DMS 273 treated with DMSO at 0.1 percent for 48 hours (cell line): ENCODE measurements at places on chromosomes 4 and X.
A peak's percentile ranks its signal among the peaks of the same experiment; 100 is the strongest.

GRCh38 chr4:145480257-145480656 is 1.4 kb upstream of the SMAD1 start:
- no peak for DNase-seq

DNA sequence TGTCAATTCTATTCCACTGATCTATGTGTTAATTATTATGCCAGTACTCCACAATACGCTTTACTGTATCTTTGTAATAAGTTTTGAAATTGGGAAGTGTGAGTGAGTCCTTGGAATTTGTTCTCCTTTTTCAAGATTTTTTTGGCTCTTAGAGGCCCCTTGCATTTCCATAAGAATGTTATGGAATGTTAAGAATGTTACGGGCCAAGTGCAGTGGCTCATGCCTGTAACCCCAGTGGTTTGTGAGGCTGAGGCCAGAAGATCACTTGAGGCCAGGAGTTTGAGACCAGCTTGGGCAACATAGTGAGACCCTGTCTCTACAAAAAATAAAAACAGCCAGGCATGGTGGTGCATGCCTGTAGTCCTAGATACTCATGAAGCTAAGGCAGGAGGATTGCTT is 167.6 kb upstream of the CXorf66 start:
- DNase-seq: no peak

DNA sequence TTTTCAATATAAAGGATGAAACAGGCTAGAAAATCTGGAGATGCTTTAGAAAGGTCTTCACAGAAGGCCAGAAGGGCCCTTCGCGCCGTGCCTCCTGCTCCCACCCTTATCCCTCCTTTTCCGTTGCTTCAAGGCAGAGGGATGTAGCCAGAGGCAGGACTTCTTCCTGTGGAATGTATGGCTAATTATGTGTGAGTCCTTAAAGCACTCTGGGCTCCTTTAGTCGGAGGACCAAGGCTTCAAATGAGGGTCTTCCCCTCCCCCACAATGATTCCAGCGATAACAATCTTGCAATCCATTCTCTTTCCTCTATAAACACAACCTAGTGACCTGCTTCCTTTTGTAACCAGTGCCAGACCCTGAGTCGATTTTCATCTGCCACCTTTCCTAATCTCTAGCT is 103.5 kb downstream of the GPC3 start:
- no peak for DNase-seq

DNA sequence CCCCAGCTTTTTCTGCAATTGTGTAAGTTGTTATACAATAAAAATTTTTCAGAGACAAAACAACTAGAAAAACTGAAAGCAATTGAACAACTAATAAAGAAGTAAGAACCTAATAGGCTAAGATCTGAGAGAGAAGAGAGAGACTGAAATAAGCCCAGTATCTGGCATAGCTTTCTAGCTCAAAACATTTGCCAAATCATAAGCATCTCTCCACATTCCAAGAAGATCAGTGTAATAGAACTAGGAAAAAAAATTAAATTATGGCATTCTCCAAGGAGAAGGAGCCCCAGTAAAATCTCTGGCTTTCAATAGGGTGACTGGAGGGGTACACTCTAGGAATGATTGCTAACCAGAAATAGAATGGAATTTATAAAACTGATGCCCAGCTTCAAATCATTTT is 19.0 kb upstream of the PPP3CA start:
- DNase-seq: no peak

DNA sequence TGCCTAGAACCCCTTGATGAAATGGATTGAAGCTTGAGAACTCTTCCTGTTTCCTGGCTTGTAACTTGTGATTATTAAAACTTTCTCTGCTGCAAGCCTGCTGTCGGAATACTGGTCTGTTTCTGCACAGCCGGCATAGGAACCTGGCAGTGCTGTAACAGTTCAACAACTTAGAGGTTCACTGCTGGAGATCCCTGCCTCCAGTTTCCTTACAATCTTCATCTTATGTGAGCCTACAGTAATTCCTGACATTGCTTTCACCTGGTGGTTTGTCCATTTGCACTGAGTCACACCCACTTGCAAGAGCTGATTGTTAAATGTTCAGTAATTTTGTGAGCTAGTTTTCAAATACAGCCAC is 1.3 kb upstream of the SEPSECS start:
- no peak for DNase-seq

GRCh38 chr4:23567338-23567737 is 322.5 kb downstream of the PPARGC1A start:
- no peak for DNase-seq

DNA sequence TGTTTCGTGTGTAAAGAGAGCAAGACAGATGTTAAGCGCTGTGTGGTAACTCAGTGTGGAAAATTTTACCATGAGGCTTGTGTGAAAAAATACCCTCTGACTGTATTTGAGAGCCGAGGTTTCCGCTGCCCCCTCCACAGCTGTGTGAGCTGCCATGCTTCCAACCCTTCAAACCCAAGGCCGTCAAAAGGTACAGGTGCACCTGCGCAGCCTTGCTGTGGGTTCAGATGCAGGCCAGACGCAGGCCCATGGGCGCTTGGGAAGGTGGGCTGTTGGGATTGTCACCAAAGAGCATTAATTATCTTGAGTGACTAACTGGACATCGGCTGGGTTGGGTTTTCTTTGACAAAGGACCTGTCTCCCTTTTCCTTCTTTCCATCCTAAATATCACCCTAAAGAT is 55.4 kb downstream of the NELFA start:
- no peak for DNase-seq

DNA sequence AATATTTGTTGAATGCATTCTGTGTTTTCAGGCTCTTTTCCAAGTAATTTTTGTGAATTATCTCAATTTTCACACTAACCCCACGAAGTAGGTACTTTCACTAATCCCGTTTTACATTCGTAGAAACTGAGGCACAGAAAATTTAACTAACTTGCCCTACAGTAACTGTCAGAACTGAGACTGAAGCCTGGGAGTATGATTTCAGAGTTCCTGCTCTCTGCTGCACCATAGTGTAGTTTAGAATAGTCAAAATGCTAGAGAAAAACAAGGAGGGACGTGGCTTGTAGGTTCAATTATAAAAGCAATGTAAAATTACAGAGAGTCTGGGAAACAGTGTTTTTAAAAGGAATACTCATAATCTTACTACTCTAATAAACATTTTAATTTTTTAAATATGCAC is 2.2 kb downstream of the CLCN3 start:
- no peak for DNase-seq

DNA sequence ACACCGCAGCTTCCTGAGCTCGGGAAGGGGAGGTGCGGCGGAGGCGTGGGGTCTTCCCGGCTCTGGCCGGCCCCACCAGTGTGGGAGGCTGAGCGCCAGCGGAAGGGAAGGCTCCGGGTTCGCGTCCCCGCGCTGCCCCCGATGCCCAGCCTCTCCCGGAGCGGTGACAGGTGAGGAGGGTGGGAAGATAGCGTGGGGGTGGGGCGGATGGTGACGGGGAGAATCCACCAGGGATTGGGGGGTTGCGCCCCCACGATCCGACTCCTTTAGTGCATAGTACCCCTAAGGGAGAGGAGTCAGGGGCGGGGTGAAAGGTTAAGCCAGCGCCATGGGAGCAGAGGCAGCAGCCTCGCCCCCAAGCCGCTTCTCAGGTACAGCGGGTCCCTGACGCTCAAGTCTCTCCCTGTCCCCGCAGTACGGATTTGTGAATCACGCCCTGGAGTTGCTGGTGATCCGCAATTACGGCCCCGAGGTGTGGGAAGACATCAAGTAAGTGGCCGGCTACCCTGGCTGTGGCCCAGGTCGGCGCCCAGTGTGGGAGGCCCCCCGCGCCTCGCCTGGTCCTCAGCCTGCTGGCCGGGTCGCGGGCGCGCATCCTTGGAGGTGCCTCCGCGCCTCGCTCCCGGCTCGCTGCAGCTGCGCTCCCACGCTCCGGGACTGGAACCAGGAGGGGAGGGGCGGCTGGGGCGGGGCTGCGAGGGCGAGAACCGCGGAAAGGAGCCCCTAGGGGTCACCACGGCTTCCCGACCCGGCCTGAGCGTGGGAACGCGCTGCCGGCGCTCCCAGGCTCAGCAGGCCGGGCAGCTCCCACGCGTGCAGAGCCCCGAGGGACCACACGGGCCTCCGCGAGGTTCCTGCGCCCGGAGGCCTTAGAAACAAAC is 791 bp downstream of the GUCY1B1 start:
- no peak for DNase-seq

GRCh38 chr4:23856630-23857029 is 33.2 kb downstream of the PPARGC1A start:
- DNase-seq: no peak

DNA sequence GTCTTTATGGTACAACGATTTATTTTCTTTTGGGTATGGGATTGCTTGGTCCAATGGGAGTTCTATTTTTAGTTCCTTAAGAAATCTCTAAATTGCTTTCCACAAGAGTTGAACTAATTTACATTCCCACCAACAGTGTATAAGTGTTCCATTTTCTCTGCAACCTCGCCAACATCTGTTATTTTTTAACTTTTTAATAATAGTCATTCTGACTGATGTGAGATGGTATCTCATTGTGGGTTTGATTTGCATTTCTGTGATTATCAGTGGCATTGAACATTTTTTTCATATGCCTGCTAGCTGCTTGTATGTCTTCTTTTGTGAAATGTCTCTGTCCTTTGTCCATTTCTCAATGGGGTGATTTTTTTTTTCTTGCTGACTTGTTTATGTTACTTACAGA is 42.8 kb downstream of the UCHL1 start:
- no peak for DNase-seq

DNA sequence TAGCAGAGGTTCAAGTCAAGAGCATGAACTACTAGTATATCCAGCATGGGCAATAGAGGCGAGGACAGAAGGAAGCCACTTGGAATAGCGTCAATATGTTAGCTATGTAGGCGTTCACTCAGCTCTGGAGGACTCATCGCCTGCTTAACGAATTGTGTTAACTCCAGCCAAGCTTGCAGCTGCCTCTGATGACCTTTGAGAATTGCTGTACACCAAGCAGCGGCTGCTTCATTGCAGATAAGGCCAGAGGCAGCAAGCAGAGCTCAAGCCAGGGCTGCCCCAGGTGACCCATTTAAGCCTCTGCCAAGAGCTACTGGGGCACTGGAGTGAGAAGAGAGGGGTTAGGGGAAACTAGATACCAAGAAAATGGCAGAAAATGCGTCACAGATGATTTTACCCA is 160.2 kb upstream of the IGFBP7 start:
- no peak for DNase-seq

GRCh38 chr4:159608436-159608835 is 505.6 kb downstream of the RAPGEF2 start:
- DNase-seq: peak; percentile 16

GRCh38 chr4:98521486-98521885 is 136.9 kb downstream of the TSPAN5 start:
- DNase-seq: no peak
